Kidney (tissue), 22 donors: ENCODE measurements at places on chromosomes 6 and 20.

GRCh38 chr6:3769610-3770009, 18.1 kb upstream of the PXDC1 start:
- no peak for DNase-seq

DNA sequence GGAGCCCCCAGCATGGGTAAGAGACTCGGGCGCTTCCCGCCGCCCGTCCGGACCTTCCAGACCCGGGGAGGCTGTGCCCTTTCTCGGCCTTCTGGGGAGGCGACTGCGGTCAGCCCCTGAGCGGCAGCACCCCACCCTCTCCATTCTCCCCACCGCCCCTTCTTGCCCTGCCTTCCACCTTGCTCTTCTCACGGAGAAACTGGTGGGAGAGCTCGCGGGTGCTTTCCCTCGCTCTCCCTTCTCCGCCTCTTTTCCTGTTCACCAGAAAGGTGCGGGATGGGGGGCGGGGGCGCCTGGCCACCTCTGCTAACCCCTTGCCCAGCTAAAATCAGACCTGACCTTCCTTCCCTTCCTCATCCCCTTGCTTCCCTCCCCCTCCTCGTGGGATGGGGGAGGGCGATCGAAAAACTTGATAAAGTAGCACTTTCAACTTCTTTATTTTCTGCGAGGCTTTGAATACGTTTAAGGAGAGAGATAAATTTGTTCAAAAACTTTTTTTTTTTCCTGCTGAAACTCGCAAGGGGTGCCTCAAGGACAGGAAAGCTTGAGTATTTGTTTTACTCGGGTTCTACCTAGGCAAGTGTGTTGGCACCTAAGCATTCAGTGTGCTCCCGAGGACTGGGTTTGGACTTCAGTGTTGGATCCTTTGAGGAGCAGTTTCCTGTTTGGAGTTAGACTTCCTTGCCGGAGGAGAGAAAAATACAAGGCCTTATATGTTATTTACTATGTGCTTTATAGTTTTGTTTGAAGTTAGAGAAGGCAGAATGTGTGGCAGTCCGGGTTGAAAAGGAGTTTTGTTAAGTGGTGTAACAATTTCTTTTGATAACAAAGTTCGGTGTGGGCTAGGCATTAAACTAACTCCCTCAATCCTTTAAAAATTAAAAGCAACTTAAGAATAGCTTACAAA, 897 bp downstream of the CD2AP start:
- peak; percentile 71 for DNase-seq

DNA sequence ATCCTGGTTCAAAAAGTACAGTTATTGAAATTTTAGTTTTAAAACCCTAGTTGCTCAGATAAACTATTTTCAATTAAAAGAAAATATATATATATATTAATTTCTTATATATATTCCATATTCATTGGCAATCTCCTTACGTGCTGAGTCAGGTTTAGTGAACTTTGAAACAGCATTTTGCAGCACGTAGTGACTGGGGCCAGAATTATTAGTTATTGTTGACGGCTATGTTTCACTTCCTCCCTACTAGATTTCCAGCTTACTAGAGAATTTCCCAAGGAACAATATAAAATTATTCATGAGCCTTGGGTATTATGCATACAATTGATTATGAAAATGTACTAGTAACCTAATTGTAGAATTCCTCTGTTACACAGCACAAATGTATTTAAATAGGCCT, 150.3 kb downstream of the KLHL32 start:
- no peak for DNase-seq

DNA sequence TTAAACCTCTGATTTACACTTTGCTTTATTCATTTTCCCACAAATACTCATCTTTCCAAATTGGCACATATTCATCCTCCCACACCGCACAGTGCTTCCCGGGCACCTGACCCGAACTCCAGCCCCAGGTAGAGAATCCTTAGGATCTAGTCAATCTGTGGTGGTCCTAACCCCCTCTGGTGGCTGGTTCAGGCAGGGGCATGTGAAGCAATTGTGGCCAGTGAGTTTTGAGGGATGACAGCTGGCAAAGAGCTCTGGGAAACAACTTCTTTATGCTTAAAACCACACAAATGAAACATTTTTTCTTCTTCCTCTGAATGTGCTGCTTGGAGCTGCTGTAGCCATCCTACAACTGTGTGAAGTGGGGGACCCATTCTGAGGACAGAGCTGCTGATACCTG, 54.7 kb downstream of the ELOVL5 start:
- DNase-seq: peak; percentile 70

- DNase-seq: no peak
Observed at GRCh38 chr20:38307371-38308046, 3.6 kb downstream of the BPI start.

DNA sequence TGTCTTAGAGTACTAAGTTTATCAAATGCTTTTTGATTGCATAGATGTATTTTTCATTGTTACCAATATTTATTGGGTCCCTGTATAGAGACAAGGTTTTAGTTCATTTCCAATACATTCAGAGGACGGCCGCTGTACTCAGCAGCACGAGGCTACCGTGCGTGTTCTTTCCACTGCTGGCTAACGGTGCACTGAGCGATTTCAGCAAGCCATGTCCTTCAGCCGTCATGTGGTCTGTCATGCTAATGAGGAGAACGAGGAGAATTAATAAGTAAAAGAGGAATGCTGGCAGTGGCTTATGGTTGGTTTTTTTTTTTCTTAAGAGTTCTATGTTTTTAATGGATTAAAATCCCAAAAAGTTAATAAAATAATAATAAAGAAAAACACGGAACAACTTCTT, 253.6 kb downstream of the ARID1B start:
- DNase-seq: peak; percentile 72

DNA sequence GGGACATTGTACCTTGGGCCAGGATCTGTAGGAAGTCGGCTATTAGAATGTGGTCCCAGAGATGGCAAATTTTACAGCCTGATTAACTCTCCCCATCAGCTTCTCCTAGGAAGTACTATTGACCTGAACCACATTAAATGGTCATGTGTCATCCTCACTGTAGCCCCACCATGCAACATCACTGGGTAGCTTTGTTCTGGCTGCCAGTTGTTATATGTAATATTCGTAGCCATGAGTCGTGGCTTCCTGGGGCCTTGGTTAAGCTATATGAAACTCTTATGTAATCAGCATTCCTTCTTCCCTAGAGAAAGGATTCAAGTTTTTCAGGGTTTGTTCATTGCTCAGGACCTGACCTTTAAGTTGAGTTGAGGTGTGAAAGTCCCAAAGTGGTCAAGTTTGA, 125.7 kb downstream of the ANKS1A start:
- no peak for DNase-seq

DNA sequence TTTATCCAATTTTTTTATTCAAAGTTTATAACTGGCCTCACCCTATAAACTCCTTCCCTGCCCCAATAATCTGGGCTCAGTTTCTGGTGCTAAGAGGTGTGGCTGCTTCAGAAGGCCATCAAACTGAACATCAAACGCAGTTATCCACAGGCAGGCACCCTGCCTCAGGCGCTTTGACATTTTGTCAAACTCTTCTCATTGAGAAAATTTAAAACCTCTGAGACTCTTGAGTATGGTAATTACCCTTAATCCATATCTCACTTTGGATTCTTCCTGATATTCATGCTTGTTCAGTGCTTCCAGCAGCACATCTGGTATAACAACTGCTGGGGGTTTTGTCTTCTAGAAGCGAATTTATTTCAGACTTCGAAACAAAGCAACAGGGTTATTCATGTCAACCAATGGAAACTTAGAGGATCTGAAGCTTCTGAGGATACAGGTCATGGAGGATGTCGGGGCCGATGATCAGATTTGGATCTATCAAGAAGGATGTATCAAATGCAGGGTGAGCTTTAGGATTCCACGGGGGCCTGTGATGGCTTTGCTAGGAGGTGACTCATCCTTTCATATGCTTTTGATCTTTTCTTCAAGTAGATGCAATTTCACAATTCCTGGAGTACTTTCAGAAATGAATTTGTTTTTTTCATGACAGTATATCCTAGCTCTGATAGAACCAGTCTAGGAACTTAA, 68.2 kb downstream of the RTN4IP1 start:
- DNase-seq: no peak

DNA sequence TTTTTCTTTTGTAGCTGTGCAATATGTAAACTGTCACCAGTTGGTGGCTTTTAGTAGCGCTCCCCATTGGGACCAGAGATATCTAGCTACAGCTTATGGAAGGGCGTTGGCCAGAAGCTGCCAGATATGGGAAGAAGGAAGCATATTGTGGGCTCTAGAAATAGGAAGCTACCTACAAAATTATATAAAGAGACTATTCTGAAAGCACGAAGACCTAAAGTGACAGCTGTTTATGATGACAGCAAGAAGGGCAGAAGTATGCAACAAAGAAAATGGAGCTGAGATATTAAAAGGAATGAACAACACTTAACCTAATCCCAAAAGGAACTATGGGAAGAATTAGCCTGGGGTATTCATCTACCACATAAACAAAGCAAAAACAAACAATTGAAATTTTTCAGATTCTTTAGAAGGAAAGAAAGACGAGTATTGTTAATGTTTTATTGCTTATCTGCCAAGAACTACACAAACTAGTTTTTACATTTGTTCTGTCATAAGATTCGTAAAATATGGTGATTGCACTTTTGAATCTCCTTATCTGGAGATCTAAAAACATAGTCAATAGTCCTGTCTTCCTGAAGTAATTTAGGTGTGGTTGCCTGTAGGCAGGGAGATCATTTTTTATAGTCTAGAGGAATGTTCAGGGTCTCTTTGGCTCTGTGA, 81.6 kb downstream of the NCOA7 start:
- DNase-seq: no peak

DNA sequence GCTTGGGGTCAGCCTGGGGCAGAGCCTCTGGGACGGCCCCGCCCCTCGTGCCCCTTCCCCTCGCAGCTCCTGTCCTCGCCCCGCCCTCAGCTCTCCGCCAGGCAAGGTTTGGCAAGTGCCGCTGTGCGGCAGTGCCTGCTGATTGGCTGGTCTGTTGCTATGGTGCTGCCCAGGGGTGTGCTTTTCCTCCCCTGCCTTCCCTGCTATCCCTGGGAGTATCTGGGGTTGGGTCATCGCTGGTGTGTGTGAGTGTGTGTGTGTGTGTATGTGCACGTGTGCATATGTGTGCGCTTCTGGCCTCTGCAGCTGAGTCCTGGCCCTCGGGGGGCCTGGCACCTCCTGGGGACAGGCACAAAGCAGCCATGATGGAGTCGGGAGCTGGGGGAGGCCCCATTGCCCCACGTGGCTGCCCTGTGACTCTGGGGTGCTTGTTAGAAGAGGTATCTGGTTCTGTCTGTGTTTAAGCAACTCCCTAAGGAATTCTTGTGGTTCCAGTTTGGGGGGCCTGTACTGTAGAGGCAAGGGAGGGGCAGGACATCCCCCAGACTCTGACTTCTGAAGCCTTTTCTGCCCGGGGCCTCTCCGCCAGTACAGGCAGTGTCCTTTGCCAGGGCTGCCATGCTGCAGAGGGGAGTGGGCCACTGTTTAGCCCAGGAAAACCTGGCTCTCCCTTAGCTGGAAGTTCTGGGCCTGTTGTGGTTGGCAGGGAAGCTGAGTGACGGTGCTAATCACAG, 6.9 kb downstream of the RTEL1 start:
- peak; percentile 7 for DNase-seq

- DNase-seq: no peak
Observed at GRCh38 chr6:143099647-143100046, 39.0 kb downstream of the AIG1 start.

DNA sequence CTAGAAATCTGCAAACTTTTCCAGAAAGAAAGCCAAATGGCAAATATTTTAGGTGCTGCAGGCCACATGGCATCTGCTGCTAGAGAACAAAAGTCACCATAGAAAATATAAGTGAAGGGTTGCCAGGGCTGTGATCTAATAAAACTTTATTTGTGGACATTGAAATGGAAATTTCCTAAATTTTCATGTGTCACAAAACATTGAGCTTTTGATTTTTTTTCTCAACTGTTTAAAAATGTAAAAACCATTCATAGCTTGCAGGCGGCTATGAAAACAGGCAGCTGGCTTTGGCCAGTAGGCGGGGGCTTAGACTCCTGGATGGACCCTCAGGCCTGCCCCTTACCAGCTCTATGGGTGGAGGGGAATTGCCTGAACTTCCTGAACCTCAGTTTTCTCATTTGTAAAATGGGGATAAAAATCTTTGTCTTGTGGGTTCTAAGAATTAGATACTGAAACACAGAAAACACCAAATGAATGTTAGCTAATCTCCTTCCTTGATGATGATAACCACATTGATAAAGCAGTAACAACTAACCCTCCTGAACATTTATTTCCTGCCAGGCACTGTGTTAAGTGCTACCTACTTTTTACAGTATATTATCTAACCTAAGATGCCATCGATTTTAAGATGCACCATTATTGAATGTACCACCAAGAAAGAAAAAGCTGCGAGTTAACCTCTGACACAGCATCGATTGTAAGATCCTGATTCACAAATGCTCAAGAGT, 85.5 kb downstream of the SLC22A23 start:
- no peak for DNase-seq

- peak; percentile 46 for DNase-seq
Observed at GRCh38 chr20:3071610-3072529, at the start of gene OXT. Gene OXT, plus strand, starts transcription at chr20:3071620. Its CDS starts 36 bp downstream, at chr20:3071656.

DNA sequence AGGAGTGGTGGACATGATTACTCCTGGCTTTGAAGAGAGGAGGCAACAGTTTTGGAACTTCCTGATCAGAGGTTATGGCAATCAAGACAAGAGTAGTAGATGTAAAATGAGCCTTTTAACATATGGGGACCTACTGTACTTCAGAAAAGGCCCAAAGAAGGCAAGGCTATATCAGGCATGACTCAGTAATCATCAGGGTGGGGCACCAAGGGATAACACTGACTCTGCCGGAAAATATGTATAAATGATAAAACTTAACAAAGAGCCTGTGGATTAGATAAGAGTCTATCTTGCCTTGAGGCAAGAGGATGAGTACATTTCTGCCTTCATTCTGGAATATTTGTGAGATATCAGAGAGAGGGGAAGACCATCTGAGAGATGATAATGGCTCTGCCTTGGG, 1389.9 kb upstream of the MAP3K7 start:
- DNase-seq: no peak

- DNase-seq: no peak
Observed at GRCh38 chr20:13659288-13659687, 20.6 kb upstream of the TASP1 start.

GRCh38 chr20:47727170-47727880, 58.0 kb downstream of the SULF2 start:
- no peak for DNase-seq

DNA sequence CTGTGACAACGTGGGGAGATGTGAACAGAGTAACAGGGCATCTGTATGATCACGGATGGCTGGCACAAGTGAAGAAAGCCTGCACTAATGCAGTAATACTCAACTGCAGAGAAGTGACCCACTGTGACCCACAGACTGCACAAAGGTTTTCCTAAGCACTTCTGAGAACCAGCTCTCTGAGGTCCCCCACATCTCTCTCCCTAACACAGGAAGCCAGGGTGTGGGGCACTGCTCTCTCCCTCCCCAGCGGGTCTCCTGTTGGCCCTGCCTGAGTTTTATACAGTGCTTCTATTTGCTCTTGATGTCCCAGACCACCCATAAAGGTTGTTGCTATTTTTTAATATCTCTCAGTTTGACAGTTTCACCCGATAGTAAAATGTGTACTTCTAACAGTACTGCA, 11.3 kb downstream of the APMAP start:
- DNase-seq: no peak
